ENCODE measurements at places on chromosomes 2 and 18.

DNA sequence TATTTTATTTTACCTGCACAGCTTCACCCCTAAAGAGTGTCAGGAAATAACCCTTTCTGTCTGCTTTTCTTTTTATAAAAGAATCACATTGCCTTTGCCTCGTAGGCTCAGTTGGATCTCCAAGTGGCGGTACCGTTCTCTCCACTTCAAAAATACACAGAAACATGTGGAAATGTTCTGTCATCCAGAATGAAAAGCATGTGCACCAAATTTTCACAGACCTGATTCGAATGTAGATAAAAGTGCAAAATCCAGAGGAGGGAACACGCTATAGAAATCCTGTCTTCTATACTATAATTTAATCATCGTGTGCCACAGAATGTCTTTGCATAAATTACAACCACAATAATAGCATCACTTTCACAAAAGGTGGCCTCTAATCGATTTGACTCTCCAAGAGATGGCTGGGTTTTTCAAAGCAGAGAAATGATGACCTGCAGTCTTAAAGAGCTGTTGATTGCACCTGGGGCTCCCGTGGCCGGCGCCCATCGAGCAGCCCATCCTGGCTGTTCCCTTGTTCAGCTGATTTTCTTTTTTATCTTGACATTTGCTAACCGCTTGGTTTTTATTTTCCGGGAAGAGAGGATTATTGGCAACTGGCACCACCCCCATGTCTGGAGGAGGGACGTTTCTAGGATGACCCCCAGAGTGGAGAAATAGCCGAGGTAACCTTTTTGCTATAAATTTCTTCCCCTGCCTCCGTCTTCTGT is 290.2 kb downstream of the SOX11 start:
- DNase-seq: no peak

DNA sequence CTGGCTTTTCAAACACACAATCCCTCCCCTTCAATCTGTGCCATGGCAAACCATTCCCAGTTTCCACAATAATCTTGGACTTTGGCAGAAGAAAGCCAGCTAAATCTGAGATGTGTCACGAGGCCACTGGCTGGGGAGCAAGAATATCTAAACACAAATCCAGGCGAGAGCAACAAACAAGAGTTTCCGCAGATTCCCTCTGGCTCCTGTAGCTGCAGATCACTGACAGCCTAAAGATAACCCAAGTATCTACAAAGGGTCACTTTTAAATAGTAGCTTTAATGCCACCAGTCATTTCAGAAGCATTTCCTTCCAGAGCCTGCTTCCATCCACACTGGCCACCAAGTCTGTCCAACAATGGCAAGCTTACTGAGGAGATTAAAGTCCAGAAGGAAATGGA is 86.9 kb downstream of the ACVR1 start:
- DNase-seq: no peak

GRCh38 chr2:178320011-178320585 is 125.8 kb downstream of the OSBPL6 start:
- DNase-seq: no peak

GRCh38 chr2:164868563-164869419 is 27.2 kb upstream of the COBLL1 start:
- DNase-seq: no peak

GRCh38 chr2:48228345-48228684 is 301.6 kb upstream of the STON1 start:
- DNase-seq: no peak

DNA sequence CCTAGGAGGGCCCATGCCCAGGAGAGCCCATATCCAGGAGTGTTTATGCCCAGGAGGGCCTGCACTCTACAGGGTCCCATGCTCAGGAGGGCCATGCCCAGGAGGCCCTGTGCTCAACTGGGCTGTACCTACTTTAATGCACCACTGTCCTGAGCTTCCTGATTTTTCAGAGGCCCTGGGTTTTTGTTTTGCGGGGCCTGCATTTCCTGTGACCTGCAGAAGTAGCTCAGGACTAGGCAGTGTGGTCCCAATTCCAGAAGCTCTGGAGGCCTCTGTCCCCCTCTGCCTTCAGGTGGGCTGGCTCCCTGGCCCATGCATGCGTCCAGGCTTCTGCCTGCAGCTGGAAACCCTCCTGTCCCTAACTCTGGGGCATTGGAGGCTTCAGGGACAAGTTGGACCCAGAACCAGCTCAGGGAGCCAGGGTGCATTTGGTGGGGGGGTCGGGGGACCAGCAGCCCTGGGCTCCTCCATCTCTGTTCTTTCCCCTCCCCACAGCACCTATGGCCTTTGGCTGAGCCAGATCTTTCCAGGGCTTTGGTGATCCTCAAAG is 10.8 kb downstream of the GPR35 start:
- no peak for DNase-seq

DNA sequence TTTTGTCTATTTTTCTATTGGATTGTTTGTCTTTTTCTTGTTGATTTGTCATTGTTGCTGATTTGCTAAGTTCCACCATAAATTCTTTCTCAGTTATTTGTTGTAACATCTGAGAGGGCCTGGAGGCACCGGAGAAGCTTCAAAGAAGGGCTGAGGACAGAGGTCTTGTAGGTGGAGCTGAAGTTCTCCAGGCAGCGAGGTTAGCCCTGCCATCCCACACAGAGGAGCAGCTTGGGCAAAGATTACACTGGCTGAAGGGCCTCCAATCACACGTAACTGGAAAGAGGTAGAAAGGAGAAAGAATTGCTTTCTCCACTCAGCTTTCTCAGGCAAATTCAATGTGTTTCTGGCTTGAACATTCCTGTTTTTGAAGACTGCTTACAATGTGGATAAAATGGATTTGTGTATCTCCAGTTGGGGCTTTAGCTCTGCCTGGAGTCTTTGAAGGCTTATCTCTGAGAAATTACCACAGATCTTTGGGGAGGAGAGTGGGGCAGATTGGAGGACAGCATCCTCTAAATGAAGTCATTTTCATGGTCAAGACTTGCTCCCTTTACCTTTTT is 21.1 kb upstream of the EMILIN2 start:
- no peak for DNase-seq

- DNase-seq: no peak
Observed at GRCh38 chr2:238942726-238943300, 94.9 kb downstream of the TWIST2 start.

DNA sequence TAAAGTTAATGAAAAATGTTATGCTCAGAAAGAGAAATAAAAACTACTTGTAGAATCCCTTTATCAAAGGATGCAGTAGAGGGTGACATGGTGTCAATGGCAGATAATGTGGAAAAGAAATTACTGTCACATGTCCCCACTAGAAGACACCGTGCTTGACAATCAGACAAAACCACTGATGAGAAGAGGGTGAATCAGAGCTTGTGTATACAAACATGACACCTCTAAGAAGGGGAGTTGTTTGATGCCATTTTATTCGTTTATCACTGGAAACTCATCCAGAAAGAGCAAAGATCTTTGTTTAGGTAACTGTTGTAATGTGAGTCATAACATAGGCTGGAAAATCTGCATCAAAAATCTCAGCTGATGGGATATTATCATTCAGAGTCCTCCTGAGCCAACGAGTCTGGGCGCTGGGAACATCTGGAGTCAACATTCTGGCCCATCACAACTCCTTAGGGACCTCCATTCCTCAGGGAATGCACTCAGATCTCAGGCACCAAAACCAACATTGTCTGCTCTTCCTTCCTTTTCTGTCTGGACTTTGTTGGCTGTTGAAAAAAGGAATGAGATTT is 49.5 kb upstream of the RAB12 start:
- no peak for DNase-seq

DNA sequence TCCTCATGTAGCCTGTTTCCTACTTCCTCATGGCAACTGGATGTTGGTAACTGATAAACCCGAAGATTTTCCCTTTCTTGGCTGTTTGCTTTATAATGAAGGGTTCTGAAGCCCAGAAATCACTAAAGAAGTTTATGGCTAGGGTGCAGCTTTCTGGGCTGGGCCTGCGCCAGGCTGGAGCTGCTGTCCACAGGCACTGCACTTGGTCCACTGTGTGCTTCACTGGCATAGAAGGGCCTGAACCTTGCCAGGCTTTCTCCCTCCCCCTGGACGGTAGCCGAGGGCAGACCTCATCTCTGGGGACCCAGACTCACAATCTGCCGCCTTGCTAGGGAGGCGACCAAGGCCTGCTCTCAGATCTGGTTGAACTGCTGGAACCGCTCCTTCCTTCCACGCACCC is 133.3 kb upstream of the SPRED2 start:
- DNase-seq: no peak

- DNase-seq: no peak
Observed at GRCh38 chr2:228866781-228867180, 404.3 kb downstream of the PID1 start.

DNA sequence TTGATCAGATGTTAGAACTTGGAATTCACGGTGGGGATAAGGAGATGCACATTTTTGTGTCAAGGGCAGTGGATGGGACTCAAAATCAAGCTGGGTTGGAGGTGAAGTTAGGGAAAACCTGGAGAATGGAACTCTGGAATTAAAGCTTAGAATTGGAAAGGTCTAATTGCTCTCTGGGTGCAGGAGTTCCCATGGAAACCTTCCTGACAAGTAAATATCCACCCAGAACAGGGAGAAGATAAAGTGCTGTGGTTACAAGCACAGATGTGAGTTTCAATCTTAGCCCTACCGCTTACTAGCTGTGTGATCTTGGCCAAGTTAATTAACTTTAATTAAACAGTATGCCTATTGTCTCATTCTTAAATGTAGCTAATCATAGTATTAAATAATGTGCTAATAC is 71.3 kb upstream of the TCF7L1 start:
- no peak for DNase-seq

GRCh38 chr2:17713291-17713690 is 40.3 kb downstream of the SMC6 start:
- DNase-seq: no peak

DNA sequence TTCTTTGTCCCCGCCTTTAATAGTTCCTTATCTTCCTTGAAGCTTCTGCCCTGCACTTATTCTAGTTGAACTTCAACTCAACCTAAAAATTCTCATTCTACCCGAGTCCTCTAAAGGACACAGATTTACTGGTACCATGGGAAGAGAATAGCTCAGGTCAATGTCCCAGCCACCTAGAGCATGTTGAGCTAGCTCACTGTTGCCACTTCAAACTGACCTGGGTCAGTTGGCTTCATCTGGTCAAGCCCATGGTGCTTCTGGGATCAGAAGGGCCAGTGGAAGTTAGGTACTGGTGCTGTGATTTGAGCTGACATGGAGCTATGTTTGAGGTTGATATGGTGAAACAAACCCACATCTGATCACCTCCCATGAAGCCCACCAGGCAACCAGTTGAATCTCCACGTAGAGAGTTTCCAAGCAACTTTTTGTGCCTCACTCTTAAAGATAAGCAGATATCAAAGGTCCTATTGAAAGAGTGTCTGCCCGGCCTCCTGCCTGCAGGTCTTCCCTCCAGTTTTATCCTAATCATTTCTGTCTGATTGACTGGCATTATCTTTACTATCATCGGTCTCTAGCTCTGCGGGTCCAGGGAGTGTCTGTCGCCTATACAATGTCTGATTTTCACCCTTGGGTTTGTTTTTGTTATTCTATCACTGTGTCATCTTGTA is 17.2 kb downstream of the GREB1 start:
- no peak for DNase-seq

DNA sequence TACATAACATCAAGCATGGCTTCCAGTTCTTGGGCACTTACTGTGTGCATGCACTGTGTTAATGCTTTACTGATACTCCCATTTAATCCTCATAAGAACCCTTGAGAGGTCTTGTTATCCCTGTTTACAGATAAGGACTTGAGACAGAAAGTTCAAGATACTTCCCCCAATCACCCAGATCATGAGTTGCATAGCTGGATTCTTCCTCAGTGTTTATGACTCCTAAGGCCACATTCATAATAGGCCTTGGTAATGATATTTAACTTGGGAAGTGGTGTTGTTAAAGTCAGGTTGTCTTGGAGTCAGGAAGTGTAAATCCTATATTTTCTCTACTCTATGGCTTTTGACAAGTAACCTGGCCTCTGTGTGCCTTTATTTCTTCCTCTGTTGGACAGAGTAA is 22.7 kb downstream of the NOSTRIN start:
- DNase-seq: no peak

- no peak for DNase-seq
Observed at GRCh38 chr2:67038195-67038594, 358.9 kb upstream of the ETAA1 start.

- no peak for DNase-seq
Observed at GRCh38 chr2:30048636-30049175, 98.1 kb upstream of the YPEL5 start.

GRCh38 chr2:5661362-5661761 is 30.8 kb upstream of the SOX11 start:
- no peak for DNase-seq

- no peak for DNase-seq
Observed at GRCh38 chr2:96315400-96316071, 9.6 kb upstream of the ITPRIPL1 start.

DNA sequence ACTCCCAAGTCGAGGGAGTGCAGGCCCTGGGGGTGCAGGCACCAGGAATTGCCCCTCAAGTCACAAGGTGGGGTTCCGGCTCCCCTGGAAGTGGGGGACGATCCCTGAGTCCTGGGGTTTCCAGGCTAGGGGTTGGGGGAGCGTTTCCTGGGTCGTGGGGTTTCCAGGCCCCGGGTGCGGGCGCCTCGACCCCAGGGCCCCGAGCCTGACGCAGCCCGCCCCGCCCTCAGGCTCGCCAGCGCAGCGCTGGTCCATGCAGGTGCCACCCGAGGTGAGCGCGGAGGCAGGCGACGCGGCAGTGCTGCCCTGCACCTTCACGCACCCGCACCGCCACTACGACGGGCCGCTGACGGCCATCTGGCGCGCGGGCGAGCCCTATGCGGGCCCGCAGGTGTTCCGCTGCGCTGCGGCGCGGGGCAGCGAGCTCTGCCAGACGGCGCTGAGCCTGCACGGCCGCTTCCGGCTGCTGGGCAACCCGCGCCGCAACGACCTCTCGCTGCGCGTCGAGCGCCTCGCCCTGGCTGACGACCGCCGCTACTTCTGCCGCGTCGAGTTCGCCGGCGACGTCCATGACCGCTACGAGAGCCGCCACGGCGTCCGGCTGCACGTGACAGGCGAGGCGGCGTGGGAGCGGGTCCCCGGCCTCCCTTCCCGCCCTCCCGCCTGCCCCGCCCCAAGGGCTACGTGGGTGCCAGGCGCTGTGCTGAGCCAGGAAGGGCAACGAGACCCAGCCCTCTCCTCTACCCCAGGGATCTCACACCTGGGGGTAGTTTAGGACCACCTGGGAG is 12.0 kb downstream of the SIGLEC15 start:
- peak; percentile 53 for DNase-seq

GRCh38 chr2:55961318-55961911 is 37.8 kb upstream of the EFEMP1 start:
- DNase-seq: no peak

DNA sequence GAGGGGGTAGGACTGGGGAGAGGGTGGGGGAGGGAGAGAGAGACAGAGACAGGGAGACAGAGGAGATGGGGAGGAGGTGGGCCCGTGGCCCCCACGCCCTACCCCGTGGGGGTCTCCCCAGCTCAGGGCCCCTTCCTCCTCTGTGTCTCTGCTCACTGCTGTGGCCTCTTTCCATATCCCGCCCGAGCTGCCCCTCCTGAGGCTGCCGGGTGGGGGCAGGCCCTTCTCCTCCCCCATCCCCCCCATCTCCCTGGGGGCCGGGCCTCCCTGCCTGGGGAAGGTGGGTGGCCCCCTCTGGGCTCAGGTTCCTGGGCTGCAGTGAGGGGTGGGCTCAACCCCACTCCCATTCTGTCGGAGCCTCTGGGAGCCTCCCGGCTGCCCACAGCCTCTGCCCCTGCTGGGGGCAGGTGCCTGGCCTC is 332 bp upstream of the PDCD1 start:
- no peak for DNase-seq
